NCI-H510A (cell line): ENCODE measurements at places on chromosomes 7 and 10.

- no peak for DNase-seq
These were observed 230.0 kb upstream of the GRB10 start for GRCh38 chr7:51012569-51013217.

DNA sequence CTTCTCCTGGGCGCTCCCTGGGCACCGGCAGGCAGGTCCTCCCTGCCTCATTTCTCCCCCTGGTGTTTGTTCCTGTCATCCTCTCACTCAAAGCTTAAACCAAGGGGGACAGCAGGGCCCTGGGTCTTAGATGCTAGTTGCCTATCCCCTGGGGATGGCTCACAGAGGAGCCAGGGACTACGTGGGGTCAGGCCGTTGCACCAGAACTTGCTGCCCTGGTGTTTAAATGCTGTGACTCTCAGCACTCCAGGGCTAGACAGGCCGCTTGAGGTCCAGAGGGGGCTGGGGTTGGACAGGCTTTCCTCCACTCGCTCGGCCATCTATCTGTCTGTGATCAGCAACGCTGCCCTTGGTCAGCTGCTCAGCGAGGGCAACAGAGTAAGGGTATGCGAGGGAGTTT, 340.3 kb downstream of the CXCL12 start:
- no peak for DNase-seq

- DNase-seq = no peak
These were observed 10.2 kb downstream of the PRLHR start for GRCh38 chr10:118585234-118585633.

DNA sequence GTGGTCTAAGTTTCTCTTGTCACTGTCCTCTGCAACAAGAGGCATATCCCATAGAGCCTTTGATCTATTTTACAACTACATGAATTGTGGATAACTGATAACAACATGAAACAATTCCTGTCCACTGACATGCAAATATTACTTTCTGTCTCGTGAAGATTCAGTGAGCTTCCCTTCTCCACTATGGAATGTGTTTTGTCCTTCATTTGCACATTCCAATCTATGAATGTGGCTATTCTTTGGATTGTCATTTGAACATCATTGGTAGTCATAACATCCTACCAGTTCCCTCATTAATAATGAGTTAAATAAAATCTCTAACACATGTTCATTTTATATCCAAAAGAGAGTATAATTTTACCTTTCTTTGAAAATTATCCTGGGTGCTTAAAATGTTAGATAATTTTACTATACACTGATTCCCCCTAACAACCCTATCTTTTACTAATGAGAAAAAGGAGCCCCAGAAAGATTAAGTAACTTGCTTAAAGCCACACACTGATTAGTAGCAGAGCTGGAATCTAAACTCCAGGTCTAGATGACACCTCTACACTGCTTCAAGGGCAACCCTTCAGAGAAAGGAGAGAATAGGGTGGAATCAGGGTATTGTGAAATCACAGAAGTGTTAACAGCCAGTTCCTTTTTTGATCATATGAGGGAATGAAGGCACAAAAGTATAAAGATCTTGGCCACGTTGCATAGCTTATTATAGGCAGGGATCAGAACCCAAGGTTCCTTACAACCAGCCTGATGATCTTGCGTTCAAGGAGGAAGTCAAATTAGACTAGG, 39.1 kb downstream of the PDE1C start:
- no peak for DNase-seq

DNA sequence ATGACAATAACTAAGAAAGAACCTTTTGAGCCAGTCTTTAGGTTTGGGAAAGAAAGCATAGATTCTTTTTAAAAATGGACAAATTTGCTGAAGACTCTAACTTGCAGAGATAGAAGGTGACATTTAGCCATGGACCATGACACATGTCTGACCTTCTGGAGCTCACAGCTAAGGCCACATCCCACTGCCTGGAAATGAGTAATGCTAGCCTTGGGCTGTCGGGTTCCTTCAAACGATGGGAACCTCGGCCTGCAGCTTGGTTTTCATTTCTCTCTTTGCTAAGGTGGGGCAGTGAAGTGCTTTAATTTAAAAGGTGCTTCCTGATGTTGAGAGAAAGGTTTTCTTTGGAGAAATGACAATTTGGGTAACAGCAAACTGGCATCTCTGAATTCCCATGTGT, 223.2 kb downstream of the FANK1 start:
- DNase-seq = no peak

DNA sequence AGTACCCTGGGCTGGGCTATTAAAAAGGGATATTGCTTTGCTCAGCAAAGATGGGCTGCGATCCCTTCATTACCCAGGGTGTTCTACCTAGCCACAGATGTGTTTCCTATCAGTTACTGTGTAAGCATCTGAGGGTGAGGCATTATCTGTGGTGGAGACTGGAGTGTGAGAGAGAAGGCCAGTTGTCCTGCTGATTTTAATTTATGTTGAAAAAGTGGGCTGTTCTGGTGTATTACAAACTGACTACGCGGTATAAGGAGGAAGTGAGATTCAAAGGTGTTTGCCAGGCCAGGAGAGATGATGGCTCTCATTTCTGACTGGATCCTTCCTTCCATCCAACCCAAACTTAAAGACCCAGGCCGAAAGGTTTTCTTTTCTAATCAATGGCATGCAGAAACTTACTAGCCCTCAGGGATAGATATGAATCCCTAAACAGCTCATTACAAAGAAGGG, 7.6 kb downstream of the TCF7L2 start:
- DNase-seq = no peak

DNA sequence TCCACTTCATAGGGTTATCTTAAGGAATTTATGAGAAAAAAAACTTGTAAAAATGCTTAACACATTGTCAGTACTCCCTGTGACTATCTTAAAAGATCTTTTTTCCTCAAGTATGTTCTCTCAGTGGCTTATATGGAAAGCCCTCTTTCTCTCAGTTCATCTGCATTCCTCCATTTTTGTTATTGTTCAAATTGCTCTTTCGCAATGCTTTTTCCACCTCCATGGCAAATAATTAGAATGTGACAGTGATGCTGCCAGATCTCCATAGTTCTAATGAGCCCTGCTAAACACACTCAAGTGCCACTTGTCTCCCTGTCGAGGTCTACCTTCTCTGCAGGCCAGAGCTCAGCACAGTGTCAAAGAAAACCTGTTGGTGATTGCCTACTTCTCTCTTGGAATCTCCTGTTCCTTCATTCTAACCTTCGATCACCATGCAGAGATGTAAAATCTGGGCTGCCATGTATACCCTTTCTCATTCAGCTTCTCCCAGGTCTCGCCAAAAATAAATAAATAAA, 37.2 kb upstream of the ABCB5 start:
- no peak for DNase-seq
